Activated CD8-positive, alpha-beta memory T cell treated with anti-CD3 and anti-CD28 coated beads, Interleukin-2, amount 50 U/mL, for 4 hours (primary cell): ENCODE measurements at places on chromosomes 12 and 14.

- no peak for DNase-seq
Measured at GRCh38 chr14:73788701-73789551, 62.7 kb upstream of the PTGR2 start.

DNA sequence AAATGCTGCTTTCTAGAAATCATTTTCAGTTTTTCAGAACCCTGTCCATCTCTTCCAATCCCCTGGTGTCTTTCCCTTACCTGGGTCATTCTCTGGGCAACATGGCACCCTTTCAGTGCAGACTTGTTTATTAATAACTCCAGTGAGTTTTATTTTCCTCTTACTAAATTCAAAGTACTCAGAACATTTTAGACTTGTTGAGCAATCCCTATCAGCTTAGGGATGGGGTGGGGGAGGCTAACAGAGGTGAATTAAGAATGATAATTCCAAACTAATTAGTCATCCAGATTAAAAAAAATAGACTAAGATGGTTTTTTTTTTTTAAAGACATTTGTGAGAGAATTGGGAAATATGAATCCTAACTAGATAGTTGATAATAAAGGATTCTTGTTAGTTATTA is 10.7 kb downstream of the GPRC5A start:
- DNase-seq, result no peak

DNA sequence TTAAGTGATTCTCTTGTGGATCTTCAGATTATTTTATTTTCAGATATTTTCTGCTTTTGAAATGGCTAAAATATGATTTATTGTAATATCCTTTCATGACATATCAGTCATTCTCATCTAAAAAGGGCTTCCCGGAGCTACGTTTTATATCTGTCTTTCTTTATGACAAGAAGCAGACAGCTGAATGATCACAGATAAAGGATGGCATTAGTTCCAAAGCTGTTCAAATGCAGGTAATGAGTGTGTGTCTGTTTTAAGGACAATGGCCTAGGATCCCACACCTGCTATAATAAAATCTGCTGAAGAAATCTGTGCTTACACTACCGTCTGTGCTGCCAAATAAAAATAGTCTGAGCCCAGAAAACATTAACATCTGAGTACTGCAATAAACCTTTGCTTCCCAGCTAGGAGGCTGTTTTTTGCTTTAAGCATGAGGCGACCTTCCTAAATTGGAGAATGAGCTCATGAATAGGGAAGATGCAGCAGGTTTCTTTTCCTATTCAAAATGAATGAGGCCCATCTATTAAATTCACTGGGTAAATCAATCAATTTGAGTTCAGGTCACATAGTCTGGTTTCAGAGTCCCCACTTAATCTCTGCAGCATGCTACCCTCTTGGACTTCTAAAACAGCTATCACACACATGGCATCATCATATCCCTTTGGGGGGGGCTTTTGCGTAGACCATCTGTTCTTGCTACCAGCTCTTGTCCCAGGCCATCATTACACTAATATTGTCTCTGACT is 498.5 kb downstream of the NELL2 start:
- DNase-seq, result no peak

GRCh38 chr14:75832621-75833297 is 149.0 kb downstream of the TGFB3 start:
- no peak for DNase-seq

DNA sequence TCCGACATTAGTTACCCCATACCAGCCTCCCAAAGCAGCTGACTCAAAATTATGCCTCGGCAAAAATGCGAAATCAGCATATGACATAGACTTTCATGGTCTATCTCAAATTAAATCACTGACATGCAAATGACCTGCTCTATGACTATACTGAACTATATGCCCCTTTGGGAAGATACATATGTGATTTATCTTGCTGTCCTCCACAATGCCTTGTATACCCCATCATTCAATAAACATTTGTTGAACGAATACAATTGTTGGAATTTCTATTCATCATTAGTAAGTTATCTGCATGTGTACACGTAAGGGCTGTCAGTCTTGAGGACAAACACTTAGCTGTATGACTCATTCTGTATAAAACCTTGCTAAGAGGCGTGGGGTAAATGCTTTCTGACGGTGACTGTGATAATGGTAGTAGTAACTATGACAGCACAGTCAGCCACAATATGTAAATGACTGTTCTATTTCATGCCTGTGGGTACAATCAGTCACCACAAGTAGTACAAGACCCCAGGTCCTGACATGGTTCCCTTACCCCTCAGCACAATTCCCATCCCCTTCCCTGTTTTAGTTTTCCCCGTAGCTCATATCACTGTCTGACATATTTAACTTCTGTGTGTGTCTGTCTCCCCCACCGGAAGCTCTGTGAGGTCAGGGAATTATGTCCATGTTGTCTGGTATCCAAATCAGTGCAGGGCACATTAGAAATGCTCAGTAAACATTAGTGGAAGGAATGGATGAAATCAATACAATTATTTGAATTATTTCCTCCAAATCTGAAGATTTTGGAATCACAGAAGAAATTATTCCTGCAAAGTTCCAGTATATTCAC is 42.8 kb downstream of the STXBP6 start:
- no peak for DNase-seq
